ENCODE measurements at places on chromosomes 7 and 10.
A peak's percentile ranks its signal among the peaks of the same experiment; 100 is the strongest.

DNA sequence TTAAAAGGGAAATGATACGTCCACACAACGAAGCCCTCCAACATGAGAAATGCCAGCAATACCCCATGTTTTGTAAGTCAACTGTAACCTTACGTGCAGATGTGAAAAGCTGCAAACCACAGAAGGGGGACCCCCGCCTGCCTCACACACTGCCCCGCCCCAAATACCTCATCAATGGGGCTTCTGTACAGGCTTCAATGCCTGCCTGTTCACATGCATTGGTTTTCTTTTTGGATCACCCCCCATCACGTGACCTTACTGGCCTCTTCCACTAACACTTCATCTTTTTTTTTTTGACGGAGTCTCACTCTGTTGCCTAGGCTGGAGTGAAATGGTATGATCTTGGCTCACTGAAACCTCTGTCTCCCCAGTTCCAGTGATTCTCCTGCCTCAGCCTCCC, 224.0 kb downstream of the TNS3 start:
- no peak for DNase-seq

GRCh38 chr7:6157685-6158423, 114.6 kb downstream of the CYTH3 start:
- DNase-seq: no peak

DNA sequence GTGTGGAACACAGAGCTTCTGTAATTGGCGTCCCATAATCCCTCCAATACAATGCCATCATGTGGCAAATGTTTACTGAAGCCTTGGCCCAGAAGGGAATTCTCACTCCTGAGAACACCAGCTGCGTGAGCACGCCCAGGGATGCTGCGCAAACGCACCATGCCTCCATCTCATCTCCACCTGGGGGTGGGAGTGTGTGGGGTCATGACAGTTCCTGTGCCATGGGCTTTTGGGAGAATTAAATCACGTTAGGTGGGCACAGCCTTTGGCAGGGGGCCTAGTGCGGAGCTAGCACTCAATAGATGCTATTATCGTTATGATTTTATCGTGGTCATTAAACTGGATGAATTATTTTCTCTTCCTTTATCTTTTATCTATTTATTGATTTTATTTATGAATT, 15.8 kb downstream of the WDFY4 start:
- DNase-seq: no peak

DNA sequence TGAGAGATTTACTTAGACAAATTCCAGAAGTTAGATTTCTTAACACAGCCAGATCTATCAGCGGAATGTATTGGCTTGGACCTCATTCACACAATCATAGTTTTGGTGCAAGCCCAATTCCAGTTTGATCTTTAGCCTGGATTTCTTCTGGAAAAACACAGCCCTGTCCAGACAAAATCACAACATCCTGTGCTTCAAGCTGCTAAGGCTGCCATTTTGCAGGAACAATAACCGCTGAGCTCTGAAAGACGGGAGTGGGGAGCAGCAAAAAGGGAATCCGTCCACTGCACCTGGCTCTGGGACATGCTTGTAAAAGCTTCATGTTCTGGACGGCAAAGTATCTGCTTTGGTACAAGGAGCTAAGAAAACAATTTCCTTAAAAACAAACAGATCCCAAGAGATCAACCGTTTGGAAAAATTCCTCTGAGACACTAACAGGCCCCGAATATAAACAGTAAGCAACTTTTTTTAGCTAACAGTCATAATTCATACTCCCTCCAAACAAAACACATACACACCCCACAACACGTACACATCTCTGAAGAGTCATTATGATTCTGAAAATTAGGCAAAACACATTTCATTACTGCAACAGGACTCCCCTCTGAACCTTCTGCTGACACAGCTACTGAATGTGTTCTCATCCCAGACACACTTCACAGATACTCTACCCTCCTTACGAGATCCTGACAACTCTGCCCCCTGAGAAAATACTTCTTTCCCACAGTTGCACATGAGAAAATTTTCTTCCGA, 32.4 kb downstream of the ITIH5 start:
- no peak for DNase-seq

DNA sequence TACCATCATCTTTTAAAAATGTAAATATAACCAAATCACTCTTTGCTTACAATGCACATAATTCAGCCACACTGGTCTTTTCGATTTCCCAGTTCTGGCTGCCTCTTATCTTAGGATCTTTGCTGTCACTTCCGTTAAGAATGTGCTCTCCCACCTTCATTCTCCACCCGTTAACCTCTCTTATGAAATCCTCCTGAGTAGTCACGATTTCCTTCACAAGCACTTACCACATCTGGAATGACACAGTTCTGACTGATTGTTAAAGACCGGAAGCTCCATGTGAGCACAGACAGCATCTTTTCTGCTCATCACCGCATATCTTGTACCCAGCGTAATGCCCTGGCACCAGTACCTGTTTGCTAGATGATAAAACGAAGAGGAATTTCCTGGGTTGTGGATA, 84.3 kb downstream of the CUL2 start:
- no peak for DNase-seq

GRCh38 chr10:30630571-30630970, 1.0 kb upstream of the LYZL2 start:
- no peak for DNase-seq

DNA sequence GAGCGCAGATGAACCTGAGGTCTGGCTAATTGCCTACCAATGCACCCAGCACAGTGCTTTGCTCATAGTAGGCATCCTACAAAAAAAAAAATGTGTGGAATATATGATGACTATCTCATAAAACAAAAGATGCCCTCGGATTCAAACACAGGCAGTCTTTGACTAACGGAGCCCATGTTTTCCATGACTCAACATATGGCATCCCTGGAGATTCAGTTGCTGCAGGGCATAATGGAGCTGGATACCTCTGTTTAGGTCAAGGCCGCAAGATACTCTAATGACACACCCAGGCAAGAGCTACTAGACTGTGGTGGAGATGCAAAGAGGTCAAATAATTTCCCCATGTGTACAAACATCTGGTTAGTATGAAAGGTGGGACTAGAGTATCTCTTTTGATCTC, 16.3 kb downstream of the CUBN start:
- no peak for DNase-seq

- DNase-seq: no peak
Observed at GRCh38 chr7:44167920-44168319, 21.3 kb downstream of the GCK start.

DNA sequence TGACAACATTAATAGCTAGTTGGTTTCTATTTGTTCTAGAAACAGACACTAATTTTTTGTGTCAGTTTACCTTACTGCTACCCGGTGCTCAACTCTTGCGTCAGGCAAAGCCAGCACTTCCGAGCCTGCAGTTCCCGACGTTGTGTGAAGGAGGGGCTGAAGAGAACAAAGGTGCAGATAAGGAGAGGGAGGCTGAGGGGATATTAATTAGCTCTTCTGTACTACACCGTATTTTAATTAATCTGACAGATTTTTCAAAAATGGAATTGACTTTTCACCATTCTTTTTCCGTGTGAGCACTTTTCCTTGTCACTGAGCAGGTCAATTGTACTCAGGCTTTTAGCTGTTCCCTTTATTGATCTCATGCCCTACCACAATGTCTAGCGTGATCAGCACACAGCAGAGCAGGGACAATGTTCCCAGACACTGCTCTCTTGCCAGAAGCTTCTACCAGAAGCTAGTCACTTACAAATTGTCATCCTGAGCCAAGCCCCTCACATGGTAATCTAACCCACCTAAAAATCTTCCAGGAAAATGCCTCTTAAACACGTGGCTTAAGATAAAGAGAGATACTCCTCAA, 650.5 kb upstream of the MKI67 start:
- DNase-seq: no peak

DNA sequence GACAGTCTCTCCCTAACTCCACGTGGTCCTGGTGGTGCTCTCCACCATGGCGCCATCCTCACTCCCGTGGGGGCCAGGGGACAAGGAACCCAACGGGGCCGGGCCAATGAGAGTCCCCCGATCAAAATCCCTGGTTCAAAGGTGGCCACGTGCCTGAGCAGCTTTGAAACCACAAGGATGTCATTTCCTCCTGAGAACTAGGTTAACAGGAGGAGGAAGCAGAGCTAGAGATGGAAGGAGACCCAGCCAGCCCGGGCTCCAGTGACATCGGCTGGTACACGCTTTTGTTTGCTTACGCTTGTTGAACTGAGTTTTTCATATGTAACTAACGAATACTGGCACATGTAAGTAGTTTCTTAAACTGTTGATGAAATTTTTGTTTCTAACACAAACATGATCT, 61.7 kb downstream of the PRPF18 start:
- no peak for DNase-seq

DNA sequence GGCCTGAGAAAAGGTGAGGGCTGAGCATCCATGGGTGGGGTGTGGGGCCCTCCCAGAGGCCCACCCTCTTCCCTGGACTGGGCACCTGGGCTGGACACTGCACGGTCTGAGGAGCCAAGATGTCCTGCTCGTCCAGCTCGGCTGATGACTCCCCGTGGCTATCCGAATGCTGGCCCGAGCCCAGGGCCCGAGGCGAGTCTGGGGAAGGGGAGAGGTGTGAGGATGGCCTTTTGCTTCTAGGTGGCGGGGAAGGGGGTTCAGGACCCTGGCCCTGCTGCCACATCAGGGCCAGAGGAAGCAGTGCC, 7.1 kb downstream of the NACAD start:
- DNase-seq: no peak

GRCh38 chr10:132056663-132057062, 9.1 kb upstream of the JAKMIP3 start:
- no peak for DNase-seq

- DNase-seq: no peak
Observed at GRCh38 chr7:81624021-81624592, 145.7 kb downstream of the HGF start.

DNA sequence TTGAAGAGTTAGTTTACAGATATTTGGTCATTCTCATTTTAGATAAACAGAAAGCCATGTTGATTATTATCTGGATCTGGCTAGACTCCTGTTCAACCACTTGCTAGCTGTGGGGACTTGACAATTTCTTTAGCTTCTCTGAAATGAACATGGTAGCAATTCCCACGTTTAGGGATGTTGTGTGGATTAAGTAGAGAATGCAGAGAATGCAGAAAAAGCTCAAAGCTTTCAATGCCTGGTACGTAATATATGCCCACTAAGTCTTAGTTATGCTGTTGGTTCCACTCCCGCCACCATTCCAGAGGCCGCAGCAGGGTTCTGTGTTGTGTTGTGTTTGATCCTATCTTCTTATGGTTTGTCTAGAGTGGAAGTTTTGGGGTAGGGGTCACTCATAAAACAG, 39.2 kb upstream of the RPA3 start:
- DNase-seq: no peak

DNA sequence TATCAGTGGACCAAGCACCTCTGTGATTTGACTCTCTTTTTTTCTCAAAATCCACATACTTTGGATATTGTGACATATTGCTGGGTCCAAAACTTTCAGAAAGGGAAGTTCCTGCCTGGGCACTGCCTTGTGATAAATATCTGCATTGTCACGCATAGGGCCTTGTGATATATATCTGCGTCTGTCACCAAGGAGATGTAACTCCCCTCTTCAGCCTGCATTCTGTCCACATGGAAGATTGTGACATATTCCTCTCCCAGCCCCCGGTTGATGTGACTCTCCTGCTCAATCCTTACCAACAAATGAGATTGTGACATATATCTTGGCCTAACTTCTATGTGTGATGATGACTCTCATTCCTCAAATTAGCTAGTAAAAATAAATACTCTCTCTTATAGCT, 25.4 kb upstream of the ZNF107 start:
- no peak for DNase-seq

DNA sequence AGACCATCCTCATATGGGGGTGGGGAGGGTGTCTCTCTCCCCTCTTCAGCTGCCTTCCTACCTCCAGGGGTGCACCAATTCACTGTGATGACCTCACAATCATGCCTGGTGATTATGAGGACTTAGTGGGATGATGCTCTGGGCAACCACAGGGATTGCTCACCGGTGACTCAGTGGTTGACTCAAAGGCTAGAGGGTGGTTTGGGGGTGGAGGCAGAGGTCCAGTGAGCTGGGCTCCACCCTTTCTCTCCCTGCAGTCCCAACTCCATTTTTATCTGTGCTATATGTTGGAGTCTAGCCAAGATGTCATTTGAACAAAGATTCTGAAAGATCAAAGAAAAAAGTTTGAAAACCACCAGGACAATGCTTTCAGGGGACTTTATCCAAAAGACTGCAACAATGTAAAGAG, 286.9 kb downstream of the KCNMA1 start:
- DNase-seq: no peak

- no peak for DNase-seq
Observed at GRCh38 chr7:55160539-55160938, 141.7 kb downstream of the EGFR start.

- peak; percentile 60 for DNase-seq
Observed at GRCh38 chr7:2099048-2099957, 133.4 kb downstream of the MAD1L1 start.

DNA sequence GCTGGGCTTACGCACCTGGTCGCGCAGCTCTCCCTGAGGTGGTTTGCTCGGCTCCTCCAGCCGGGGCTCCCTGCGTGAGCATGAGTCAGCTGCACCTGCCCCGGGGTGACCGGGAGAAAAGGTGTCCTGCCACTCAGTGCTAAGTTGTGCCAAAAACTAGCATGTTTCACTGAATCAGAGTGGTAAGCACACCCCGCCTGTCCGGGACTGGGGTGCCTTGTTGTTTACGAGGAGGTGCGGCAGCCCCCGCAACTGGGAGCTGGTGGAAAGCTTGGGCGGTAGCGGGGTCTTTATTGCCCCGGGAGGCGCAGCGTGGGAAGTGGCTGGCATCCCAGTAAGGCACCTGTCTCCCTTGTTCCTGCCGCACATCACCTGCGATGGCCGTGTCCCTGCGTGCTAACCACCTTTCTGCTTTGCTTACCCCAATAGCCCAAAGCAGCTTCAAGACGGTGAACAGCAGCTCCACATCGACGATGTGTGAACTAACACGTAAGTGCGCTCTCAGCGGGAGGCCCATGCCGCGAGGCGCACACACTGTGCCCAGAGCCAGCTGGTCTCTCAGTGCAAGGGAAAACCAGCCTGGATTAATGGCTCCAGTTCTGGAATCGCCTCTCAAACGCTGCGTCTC, 506.6 kb upstream of the FOXK1 start:
- peak; percentile 29 for DNase-seq

GRCh38 chr7:81159402-81159801, 240.6 kb upstream of the SEMA3C start:
- no peak for DNase-seq

- DNase-seq: no peak
Observed at GRCh38 chr10:71372882-71373495, 23.7 kb upstream of the CDH23 start.

DNA sequence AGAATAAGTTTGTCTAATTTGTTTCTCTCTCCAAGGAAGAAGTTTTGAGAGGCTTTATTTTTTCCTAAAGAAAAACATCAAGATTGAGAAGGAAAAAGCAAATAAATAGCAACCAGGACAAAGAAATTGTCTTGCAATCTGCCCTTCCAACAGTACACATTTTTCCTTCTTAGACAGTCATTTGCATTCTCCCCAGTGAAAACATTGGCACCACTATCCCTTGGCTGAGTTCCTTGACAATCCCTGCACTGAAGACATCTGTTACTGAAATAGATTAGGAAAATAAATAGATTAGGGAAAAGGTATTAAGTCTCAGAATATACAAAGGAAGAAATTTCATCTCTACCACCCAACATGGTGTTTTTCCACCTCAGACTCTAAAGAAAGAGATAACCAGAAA, 12.2 kb upstream of the TMEM243 start:
- no peak for DNase-seq

Measured in CD8-positive, alpha-beta memory T cell (primary cell).